ENCODE measurements at places on chromosomes 1 and 21.

GRCh38 chr1:52366517-52366827 is 467 bp upstream of the CC2D1B start:
- DNase-seq, result no peak

DNA sequence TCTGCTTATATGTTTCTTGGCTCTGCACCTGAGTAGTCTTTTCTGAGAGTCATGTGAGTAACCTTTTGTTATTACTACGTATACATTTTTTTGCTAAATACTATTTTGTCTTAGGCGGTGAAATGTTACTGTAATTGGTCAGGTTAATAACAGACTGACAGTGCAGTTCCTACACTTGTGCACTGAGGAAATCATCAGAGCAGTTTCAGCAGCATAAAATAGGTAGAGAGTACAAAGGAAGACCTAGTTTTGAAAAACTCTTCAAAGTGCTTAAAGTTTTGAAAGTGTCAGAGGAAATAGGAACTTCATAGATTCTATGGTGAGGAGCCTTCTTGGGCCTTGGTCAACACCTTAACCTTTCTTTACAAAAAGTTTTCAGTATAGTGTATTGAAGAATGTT is 11.1 kb downstream of the ATF6 start:
- DNase-seq, result no peak

DNA sequence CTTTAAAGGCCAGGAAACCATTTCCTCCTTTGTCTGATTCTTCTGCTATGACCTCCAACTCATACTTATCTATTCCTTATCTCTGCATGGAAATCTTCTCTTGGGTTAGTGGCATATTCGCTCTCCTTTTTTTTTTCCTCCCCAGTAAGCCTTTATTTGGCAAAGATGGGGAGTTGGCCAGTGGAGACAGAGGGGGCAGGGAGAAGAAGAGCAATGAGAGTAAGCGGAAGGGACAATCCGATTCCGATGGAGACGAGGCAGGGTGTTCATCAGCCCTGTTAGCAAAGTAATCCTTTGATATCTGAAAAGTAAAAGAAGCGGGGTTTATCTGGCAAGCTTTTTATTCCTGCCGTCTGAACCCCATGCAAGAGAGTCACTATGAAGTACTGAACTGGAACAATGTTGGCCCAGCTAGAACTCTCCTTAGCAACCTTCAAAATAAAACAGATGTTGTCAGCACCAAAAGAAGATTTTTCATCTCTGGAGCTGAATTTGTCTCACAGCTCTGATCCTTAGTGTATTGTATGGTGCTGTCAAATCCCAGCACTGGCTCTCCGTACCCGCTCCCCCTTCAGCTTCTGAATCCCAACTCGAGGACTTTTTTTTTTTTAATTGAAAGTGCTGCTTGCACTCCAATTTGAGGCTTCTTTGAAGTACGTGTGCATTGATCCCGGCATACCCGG is 40.9 kb downstream of the PTGFRN start:
- DNase-seq, result no peak

DNA sequence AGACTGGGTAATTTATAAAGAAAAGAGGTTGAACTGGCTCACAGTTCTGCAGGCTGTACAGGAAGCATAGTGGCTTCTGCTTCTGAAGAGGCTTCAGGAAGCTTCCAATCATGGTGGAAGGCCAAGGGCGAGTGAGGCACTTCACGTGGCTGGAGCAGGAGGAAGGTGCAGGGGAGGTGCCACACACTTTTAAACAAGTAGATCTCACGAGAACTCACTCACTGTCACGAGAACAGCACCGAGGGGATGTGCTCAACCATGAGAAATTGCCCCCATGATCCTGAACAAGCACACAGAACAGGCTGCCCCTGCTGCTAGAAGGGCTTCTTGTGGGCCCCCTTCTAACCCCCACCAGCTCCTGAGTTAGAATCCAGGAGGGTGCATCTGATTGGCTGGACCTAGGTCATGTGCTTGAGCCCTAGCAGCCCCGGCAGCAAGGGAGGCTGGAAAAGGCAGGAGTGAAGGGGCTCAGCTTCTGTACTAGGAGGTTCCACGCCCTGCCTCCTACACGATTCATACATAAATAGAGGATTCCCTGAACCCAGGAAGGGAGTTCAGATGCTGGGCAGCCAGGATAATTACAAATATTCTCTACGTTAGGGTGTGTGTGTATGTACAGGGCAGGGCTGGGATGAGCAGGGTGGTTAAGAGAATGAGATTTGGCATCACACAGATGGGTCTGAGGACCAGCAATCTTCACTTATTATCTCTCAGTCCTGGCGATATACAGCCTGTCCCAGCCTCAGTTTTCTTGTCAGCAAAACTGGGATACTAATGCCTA is 72.8 kb upstream of the ATP5PO start:
- no peak for DNase-seq

DNA sequence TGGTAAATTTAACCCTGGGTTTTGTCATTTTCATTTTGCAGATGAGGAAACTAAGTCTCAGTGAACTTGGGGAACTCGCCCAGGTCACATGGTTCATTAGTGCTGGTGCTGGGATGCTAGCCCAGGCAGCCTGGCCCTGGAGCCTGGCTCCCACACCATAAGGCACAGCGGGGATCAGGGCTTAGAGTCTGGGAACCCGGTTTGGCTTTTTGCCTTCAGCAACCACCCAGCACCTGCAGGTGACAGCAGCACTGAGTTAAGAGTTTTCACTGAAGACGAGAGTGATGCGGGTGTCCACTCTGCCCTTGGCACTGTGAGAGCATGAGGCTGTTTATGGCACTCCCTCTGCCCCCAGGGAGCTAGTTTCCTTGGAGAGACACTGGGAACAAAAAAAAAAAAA is 18.4 kb upstream of the CD101 start:
- no peak for DNase-seq

GRCh38 chr1:118989878-118990378 is 1.8 kb upstream of the TBX15 start:
- peak; percentile 59 for DNase-seq

- no peak for DNase-seq
These were observed 10.1 kb downstream of the JMJD4 start for GRCh38 chr1:227725046-227725445.
